Stimulated activated CD8-positive, alpha-beta memory T cell treated with anti-CD3 and anti-CD28 coated beads, Interleukin-15, amount 100 ng/mL, for 24 hours (primary cell): ENCODE measurements at places on chromosomes 2 and 18.

GRCh38 chr2:232980683-232981082 lies 32.4 kb downstream of the NGEF start:
- no peak for DNase-seq

- no peak for DNase-seq
Measured at GRCh38 chr18:8668381-8668780, 37.0 kb upstream of the MTCL1 start.

DNA sequence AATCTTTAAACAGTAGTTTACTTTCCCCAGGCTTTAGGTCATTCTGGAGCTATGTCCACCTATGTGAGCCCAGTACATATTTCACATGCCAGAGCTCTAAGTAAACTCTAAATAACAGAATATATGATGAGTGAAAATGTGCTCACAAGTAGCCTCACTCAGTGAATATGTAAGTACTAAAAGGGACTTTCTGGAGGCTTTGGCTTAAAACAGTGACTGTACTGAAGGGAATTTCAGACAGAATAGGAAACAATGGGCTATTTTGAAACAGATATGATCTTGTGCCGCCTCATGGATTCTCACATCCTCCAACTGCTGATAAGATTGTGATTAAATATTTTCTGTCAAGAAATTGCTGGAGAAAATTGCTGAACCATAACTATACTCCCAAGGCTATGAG lies 747.9 kb downstream of the SOCS6 start:
- no peak for DNase-seq

DNA sequence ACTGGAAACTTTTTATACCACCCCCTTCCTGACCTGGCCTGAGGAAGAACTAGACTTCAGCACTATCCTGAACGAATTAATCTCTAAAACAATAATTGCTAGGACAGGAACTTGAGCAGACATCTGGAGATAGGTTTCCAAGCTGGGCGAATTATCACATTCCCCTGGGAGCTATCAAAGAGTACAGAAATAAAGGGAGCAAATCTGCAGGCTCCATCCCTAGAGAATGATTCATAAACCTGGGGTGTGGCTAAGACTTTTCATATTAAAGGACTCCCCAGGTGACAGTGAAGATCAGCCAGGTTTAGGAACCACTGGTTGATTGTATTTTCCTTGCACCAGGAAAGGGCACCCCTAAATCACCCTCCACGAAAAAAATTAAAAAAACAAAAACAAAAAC lies 105.6 kb upstream of the NOL4 start:
- no peak for DNase-seq

GRCh38 chr2:75200140-75201096 lies 1.1 kb upstream of the TACR1 start:
- DNase-seq = no peak

DNA sequence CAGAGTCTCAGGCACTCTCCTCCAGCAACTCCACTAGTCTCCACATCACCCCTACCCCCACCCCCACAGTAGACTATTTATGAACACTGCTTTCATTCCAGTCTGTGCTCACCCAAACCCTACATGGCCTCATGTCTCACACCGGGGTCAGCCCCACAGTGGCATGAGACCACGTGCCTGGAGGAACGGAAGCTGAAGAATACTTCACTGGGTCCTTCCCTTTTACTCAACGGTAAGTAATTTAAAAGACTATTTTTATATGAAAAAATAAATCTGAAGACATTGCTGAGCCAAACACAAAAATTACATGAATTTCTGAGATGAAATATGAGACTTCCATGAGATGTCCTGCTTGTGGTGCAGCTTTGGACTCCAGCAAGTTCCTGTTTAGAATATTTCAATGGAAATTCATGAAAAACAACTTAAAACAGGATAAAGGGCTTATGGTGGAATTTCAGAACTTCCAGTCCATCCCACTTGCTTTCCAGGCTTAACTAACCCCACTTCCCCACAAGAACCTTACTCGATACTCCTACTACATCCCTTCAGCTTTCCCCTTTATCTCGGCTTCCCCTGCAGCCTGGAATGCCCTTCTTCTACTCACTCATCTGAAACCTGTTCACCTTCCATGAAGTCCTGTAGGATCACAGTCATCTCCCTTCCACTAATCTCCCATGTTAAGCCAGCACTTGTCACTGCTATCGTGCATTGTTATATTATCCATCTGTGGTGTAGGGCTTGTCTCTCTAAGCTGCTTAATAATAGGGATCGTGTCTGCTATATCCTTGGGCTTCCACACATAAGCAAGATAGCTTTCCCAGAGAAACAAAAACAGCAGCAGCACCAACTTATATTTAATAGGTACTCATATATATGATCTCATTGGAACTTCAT lies 47.9 kb downstream of the SLC14A1 start:
- DNase-seq = no peak

DNA sequence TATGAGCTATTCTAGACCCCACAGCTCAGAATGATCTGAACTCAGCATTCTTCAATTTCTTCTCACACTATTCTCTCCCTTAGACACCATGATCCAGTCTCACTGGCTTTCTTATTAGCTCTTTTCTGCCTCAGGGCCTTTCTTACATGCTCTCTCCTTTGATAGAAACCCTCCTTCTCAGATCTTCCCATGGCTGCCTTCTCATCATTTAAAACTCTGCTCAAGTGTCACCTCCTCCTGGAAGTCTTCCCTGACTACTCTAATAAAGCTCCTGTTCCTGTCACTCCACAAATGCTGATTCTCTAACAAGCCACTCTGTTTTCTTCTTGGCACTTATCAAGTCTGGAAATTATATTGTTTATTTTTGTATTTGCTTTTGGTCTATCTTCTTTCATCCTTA lies 131.1 kb downstream of the HNMT start:
- DNase-seq = no peak

- DNase-seq = no peak
Measured at GRCh38 chr2:45119855-45120254, 110.6 kb upstream of the SIX2 start.

GRCh38 chr2:144753416-144753815 lies 233.5 kb upstream of the ZEB2 start:
- DNase-seq = no peak

DNA sequence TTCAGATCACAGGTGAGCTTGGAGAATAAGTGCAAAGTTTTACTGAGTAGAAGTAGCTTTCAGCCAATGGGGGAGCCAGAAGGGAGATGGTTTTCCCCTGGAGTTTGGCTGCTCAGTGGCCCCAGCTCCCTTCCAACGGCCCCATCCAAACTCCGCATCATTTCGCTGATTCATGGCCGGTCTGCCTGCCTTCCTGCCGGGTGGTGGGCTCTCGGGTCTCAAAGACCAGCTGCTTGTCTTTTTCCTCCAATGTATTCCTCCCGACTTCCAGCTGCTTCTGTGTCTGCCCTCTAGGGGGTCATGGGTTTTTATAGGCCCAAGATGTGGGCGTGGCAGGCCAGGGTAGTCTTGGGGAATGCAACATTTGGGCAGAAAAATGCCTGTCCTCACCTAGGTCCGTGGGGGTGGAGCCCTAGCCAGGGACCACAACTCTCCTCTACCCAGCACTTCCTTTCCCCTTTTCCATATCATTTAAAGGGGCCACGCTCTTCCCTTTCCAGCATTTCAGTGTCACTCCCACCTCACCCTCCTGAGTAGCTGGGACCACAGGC lies 73.5 kb downstream of the MEX3C start:
- DNase-seq = no peak

DNA sequence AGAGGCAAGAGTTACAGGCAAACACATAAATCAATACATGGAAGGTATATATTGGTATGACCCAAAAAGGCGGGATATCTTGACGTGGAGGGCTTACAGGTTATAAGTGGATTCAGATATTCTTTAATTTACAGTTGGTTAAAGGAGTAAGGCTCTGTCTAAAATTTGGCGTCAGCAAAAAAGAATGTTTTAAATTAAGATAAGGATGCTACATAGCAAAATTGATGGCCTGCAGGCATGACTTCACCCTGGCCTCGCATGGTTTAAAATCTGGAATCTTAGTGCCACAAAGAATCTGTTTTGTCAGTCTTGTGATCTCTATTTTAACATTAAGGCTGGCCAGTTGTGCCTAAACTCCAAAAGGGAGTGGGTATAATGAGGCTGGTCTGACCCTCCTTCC lies 58.4 kb upstream of the REL start:
- DNase-seq = no peak

GRCh38 chr18:65606551-65607130 lies 144.2 kb upstream of the CDH7 start:
- DNase-seq = no peak
